ENCODE measurements at places on chromosomes 13 and 19.

DNA sequence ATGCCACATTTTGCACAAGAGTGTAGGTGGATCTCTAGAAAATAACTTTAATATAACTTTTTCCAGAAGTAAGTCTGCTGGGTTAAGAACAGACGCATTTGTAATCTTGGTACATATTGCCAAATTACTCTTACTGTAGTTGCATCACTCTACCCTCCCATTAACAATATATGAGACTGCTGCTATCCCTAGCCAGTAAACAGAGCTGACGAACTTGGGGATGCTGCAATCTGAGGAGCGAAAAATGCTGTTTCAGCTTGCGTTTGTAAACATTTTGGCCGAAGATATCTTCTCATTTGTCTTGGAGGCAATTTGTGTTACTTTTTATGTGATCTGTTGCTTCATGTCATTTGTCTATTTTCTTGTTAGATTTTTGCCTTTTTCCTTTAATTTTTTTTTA lies 1482.8 kb downstream of the OLFM4 start:
- DNase-seq = no peak

DNA sequence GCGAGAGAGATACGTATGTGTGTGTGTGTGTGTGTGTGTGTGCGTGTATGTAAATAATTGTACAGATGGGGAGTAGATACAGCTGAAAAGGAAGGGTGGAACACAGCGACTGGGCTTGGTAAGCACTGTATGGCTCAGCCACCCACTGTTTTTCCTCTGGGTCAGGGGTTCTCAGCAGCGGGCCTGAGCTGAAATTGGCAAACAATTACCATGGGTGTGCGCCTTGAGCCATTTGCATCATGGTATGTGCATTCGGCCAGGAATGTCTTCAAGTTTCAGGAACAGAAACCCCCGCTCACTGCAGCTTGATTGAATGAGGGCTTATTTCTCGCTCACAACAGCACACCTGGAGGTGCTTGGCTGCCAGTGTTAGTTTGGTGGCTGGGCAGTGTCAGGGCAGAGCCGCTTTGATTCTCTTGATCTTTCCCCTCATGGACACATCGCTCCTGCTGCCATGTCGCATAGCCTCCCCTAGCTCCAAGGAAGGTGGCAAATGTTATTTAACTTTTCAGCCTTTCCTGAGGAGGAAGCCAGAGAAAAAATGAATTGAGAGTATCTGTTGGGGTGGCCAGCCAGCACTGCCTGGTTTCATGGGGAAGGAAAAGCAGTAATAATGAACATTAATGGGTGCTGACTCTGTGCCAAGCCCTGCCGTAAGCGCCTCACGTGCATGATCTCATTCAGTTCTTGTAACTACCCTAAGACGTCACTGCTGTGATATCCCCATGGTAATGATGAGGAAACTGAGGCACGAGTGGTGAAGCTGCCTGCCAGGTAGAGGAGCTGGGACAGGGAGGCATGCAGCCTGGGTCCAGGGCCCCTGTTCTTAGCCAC lies 126.9 kb downstream of the SIPA1L3 start:
- DNase-seq = no peak

GRCh38 chr13:25276748-25277147 lies 10.5 kb downstream of the MTMR6 start:
- no peak for DNase-seq

- DNase-seq = peak; percentile 97
Observed at GRCh38 chr19:55654323-55654867, 440 bp upstream of the U2AF2 start.

DNA sequence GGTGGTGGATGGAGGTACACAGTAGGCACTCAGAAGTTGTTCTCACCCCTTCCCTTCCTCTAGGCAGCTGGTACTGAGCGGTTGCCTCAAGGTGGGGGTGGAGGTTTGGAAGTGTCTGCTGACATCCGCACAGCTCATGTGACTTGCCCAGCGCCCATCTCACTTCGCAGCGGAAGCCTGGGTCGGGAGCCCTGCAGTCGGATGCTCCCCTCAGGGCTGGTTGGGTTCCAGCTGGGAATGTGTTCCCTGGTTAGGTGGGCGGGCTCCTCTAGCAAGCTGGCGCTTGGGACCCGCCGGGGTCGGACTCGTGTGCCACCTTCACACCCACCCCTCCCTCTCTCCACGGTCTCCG lies 10.2 kb downstream of the PPP1R37 start:
- DNase-seq = no peak

DNA sequence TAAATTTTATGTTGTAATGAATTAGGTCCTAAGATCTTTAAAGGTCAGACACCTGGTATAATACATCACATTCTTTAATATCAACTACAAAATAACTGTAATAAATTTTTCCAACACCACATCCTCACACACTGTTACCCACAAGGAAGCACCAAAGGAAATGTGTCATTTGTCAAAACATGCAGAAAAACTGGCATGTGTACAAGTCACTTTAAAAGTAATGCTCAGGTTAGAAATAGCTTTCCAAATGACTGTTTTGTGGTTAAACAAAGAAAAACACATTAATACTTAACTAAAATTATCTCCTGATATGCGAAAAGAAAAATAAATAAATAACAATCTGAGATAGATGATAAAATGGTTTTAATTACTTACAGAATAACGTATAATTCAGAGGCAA lies 74.7 kb downstream of the MZT1 start:
- DNase-seq = no peak

DNA sequence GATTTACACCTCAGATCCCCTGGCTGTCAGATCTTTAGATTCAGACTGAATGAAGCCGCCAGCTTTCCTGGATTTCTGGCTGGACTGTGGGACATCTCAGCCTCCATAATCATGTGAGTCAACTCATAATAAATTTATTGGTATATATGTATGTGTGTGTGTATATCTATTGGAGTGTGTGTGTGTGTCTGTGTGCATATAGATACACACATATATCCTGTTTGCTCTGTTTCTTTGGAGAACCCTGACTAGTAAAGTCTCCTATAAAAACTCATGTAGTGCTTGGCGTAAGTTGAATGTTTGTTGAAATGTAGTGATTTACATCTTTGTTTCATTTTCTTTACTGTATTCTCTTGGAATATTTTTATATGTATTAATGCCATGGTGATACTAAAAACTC lies 499.5 kb upstream of the KLF12 start:
- DNase-seq = no peak

- DNase-seq = no peak
Observed at GRCh38 chr19:32397671-32398101, 7.9 kb upstream of the DPY19L3 start.

GRCh38 chr19:46542428-46543230 lies 47.0 kb upstream of the PNMA8B start:
- peak; percentile 75 for DNase-seq

DNA sequence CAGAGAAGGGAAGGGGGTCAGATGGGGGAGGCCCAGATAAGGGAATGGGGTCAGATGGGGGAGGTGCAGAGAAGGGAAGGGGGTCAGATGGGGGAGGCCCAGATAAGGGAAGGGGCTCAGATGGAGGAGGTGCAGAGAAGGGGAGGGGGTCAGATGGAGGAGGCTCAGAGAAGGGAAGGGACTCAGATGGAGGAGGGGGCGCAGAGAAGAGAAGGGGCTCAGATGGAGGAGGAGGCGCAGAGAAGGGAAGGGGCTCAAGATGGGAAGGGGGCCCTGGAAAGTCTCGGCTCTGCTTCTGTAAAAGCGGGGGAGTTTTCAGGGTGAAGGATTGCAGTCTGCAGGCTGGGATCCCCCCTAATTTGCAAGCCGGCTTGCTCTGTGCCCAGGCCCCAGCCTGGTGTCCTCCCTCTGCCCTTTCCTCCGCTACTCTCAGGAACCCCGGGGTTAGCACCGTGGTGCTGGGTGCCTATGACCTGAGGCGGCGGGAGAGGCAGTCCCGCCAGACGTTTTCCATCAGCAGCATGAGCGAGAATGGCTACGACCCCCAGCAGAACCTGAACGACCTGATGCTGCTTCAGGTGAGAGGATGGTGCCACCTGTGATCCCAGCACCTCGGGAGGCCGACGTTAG lies 1.6 kb downstream of the AZU1 start:
- DNase-seq = no peak

GRCh38 chr13:23243066-23243465 lies 62.3 kb downstream of the SGCG start:
- DNase-seq = no peak

GRCh38 chr19:5667751-5668271 lies 12.5 kb downstream of the MICOS13 start:
- no peak for DNase-seq

GRCh38 chr13:44857061-44857460 lies 132.2 kb downstream of the NUFIP1 start:
- no peak for DNase-seq
